ENCODE measurements at places on chromosomes 7 and 10.
A peak's percentile ranks its signal among the peaks of the same experiment; 100 is the strongest.

DNA sequence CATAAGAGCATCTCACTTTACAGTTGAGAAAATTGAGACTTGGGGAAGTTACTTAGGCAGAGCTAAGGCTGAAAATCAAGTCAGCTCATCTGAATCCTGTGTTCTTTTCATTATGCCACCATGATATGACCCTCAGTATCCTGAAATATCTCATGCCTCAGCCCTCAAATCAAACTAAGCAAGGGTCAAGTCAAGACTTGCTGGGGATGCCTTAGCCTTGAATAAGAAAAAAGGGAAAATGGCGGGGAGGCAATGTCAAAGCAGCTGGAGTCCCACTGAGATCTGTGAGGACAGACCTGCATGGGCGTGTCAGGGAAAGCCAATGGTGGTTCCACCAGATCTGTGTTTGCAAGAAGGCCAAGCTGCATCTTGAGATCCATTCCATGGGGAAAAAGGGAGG, 91.0 kb upstream of the CACUL1 start:
- DNase-seq: no peak
- H3K4me1 ChIP-seq: peaks cover 33% of the 10 kb centered on the region
- no peaks in the 10 kb centered on the region for H3K27me3 ChIP-seq
- peak overlapping the region; percentile 69 for H3K27ac ChIP-seq
- no peak overlapping the region for H3K4me3 ChIP-seq

DNA sequence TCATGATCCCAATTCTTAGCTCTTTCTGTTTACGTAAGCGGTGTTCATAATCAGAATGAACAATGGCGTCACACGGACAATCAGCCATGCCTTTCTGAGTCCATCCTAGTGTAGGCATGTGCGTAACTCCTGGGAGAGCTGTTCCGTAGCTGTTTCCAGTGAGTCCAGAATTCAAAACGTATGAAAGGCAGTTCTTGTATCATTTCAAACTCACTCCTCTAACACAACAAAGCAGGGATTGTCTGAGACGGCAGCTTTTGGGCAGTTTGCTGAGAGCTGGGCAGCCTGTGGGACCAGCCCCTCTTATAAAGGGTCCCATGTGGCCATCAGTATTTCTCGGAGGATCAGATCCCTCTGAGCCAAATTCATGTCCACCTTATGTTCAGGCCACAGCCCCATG, 43.4 kb downstream of the PSPH start:
- no peak for DNase-seq
- peaks cover 4% of the 10 kb centered on the region for H3K4me1 ChIP-seq
- peaks cover 12% of the 10 kb centered on the region for H3K36me3 ChIP-seq
- no peaks in the 10 kb centered on the region for H3K27me3 ChIP-seq

- H3K4me3 ChIP-seq: no peak overlapping the region
- no peak overlapping the region for H3K27ac ChIP-seq
- H3K4me1 ChIP-seq: peaks cover 14% of the 10 kb centered on the region
- no peaks in the 10 kb centered on the region for H3K36me3 ChIP-seq
- no peak for DNase-seq
Measured at GRCh38 chr7:132654150-132654549, 77.9 kb upstream of the PLXNA4 start.

GRCh38 chr10:49631975-49632374, 18.1 kb downstream of the CHAT start:
- no peaks in the 10 kb centered on the region for H3K4me1 ChIP-seq
- DNase-seq: no peak
- H3K27ac ChIP-seq: no peak overlapping the region

DNA sequence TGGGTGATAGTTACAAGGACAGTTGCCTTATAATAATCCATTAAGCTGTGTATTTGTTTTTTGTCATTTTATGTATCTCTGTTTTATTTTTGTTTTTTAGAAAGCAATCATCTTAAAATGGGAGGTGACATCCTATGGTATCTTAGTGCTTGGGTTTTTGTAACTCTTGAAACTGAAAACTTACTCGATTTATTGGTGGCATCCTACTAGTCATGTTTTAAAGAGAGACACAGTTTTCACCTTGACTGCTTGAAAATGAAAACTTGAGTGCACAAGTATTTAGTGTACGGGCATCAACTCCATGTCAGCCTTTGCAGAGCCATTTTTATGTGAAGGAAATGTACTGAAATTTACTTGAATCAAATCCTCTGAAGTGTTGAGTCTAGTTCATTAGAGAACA, 103.8 kb upstream of the SAMD8 start:
- no peak overlapping the region for H3K4me3 ChIP-seq
- H3K27ac ChIP-seq: peak overlapping the region; percentile 89
- peaks cover 25% of the 10 kb centered on the region for H3K36me3 ChIP-seq
- no peaks in the 10 kb centered on the region for H3K27me3 ChIP-seq
- DNase-seq: no peak

DNA sequence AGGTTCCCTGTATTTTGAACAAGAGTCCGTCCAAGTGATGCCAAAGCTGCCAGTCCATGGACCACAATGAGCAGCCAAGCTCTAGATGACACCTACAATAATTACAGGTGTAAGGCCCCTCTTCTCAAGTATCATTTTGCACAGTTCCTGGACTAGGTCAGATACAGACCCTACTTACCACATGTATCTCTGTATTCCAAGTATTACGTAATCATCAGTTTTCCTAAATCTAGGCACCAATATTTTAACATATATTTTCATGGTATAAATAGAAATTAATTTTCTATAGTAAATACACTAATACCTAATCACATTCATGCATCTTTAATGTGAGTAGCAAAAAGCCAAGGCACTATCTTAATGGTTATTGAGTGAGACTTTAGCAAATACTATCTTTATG, 157.0 kb upstream of the PRSS1 start:
- no peak overlapping the region for H3K27ac ChIP-seq
- DNase-seq: no peak
- no peaks in the 10 kb centered on the region for H3K4me1 ChIP-seq

DNA sequence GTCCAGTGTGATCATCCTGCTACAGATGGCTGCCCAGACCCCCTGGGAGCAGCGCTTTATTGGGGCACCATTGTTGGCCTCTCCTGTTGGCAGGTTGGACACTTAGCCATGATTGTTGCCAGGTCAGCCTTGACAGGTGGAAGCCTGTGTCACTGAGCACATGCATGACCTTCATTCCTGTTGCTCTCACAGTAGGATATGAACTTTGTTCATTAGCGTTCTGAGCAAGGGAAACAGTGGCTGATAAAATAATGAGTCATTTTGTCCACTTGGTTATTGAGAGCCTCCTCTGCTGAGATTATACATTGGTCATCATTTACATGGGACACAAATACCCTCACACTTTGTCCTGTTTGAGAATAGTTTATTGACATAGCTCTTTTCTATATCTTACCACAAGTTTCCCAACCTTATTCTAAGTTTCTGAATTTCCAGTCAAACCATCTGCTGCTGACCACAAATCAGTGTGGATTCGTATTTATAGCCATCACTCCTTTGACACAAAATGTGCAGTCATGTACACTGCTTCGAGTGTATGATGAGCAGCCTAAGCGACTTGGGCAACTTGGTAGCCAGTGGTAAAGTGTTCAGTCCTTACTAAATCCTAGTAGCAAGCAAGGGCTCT, 102.6 kb downstream of the TPST1 start:
- H3K27ac ChIP-seq: no peak overlapping the region
- H3K27me3 ChIP-seq: no peaks in the 10 kb centered on the region
- no peak for DNase-seq
- H3K4me3 ChIP-seq: no peak overlapping the region
- H3K36me3 ChIP-seq: no peaks in the 10 kb centered on the region
- H3K4me1 ChIP-seq: peaks cover 8% of the 10 kb centered on the region

DNA sequence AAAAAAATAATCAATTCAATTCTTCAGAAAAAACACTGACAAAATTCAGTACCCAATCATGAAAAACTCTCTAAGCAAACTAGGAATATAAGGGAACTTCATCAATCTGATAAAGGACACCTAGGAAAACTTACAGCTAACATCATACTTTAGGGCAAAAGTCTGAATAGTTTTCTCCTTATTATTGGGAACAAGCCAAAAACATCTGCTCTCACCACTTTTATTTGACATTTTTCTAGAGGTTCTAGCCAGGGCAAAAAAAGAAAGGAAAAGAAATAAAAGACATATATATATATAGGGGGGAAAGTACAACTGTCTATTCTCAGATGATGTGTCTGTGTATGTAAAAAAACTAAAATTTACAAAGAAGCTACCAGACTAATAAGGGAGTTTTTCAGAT, 19.0 kb downstream of the CDK6 start:
- H3K4me1 ChIP-seq: peaks cover 19% of the 10 kb centered on the region
- H3K36me3 ChIP-seq: peaks cover 39% of the 10 kb centered on the region
- H3K4me3 ChIP-seq: no peak overlapping the region
- H3K27me3 ChIP-seq: no peaks in the 10 kb centered on the region
- DNase-seq: no peak

GRCh38 chr10:122227754-122228153, 43.3 kb upstream of the BTBD16 start:
- H3K4me3 ChIP-seq: no peak overlapping the region
- H3K4me1 ChIP-seq: peaks cover 3% of the 10 kb centered on the region
- H3K27ac ChIP-seq: no peak overlapping the region
- H3K27me3 ChIP-seq: no peaks in the 10 kb centered on the region
- no peak for DNase-seq

DNA sequence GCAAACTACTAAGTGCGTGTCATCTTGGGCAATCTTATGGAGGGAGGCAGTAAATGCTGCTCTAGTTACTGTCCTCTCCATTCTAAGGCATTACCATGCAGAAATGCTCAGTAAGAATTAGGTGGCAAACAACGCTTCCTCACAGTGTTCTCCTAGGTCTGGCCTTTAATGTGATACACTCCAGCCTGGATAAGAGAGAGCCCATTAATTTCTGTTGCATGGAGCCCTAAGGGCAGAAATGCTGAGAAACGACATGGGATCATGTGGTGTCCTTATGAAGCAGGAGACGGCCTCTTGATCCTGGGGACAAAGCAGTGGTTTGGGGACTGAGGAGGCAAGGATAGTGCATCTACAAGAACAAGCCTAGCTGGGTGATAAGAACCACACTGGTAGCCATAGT, 44.0 kb downstream of the SLC25A13 start:
- H3K27ac ChIP-seq: no peak overlapping the region
- peaks cover 21% of the 10 kb centered on the region for H3K36me3 ChIP-seq
- no peak for DNase-seq

DNA sequence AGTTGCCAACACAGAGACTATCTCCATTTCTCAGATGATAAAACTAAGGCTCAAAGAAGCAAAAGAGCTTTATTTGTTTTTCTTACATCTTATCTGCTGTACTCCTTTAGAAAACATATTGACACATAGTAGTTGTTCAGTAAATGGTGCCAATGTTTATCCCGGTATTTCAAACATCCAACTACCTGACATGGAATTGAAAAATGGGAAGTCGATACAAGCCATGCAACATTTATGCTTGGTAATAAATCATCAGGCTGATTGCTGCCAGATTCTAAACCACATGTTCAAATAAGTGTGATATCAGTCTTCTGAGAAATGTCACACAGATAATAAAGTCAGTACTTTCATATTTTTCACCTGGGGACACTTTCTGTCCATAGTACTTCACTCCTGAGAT, 65.8 kb upstream of the C10orf120 start:
- no peak overlapping the region for H3K27ac ChIP-seq
- no peak for DNase-seq
- H3K36me3 ChIP-seq: no peaks in the 10 kb centered on the region
- H3K27me3 ChIP-seq: peaks cover 23% of the 10 kb centered on the region
- no peaks in the 10 kb centered on the region for H3K4me1 ChIP-seq
- H3K4me3 ChIP-seq: no peak overlapping the region

GRCh38 chr7:151900986-151901621, 24.2 kb upstream of the PRKAG2 start:
- no peak overlapping the region for H3K4me3 ChIP-seq
- peaks cover 17% of the 10 kb centered on the region for H3K4me1 ChIP-seq
- no peak overlapping the region for H3K27ac ChIP-seq

- H3K4me3 ChIP-seq: no peak overlapping the region
- peaks cover 6% of the 10 kb centered on the region for H3K27me3 ChIP-seq
- peaks cover 20% of the 10 kb centered on the region for H3K4me1 ChIP-seq
- H3K36me3 ChIP-seq: no peaks in the 10 kb centered on the region
- no peak for DNase-seq
- H3K27ac ChIP-seq: no peak overlapping the region
Measured at GRCh38 chr7:28301148-28301641, 111.1 kb upstream of the CREB5 start.

DNA sequence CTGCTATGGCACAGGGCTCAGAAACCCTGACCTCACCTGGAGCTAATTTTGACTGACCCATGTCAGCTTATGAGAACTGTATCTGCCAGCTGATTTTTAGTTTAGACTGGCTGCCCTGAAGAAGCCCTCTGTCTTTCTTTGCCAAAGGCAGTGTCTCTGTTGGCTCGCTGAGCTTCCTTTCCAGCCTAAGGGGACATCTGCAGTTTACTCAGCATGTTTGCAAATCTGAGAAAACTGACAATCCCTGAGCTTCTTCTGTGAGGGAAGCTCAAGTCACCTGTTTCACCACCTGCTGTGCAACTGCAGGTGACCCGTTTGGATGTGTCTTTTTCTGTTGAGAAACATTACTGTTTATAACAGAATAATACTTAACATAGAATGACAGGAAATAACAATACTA, 46.0 kb downstream of the PRKAR2B start:
- H3K27me3 ChIP-seq: no peaks in the 10 kb centered on the region
- peaks cover 3% of the 10 kb centered on the region for H3K4me1 ChIP-seq
- no peak overlapping the region for H3K27ac ChIP-seq
- no peaks in the 10 kb centered on the region for H3K36me3 ChIP-seq

- no peak overlapping the region for H3K27ac ChIP-seq
- H3K36me3 ChIP-seq: no peaks in the 10 kb centered on the region
- no peak overlapping the region for H3K4me3 ChIP-seq
- DNase-seq: no peak
Measured at GRCh38 chr7:118142012-118142411, 42.0 kb upstream of the LSM8 start.

DNA sequence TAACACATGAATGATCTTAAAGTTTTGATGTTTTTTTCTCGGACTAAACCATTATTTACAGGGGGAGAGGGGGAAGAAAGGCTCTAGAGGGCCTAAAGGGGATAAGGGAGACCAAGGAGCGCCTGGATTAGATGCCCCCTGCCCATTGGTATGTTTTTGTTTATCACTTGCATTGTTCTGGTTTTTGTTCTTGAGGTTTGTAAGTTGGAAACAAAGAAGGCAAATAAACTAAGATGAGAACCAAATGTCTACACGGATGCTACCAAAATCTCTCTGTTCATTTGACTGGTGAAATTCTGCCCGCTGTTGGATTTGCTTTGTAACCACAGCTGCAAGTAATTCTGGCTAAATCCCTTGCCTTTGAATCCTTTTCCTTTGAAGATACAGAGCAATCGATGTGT, 99.8 kb upstream of the MACROH2A2 start:
- no peaks in the 10 kb centered on the region for H3K36me3 ChIP-seq
- H3K27ac ChIP-seq: peak overlapping the region; percentile 57
- DNase-seq: no peak

- no peak overlapping the region for H3K4me3 ChIP-seq
- H3K36me3 ChIP-seq: peaks cover 3% of the 10 kb centered on the region
- H3K4me1 ChIP-seq: peaks cover 7% of the 10 kb centered on the region
- no peaks in the 10 kb centered on the region for H3K27me3 ChIP-seq
Measured at GRCh38 chr7:17564678-17565212, 266.3 kb downstream of the AHR start.
